ENCODE measurements at places on chromosomes 7 and 10. TPM values are rescaled to one million over a fixed set of nuclear protein-coding genes. Genes with fewer than 3 reads are reported as not detected.

PNLIPRP2 gene
- total RNA-seq: 0.74 TPM

DNA sequence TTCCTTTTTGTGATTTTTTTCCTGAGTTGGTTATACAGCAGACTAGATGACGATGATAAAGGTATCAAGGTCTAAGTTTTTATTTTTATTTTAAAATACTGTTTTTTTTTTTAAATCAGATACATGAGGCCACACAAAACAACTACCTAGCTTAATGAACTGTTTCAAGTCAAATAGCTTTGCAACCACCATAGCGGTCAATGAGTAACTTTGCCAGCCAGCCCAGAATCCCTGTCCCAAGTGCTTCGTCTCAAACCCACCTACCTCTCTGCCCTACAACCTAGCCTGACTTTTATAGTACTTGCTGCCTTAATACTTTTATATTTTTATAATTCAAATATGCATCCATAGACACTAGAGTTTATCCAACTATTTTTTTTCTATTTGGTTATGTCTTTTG, 676.5 kb downstream of the NRG3 start:
- no peaks in the 10 kb centered on the region for H3K4me1 ChIP-seq
- H3K27ac ChIP-seq: no peak overlapping the region
- H3K27me3 ChIP-seq: no peaks in the 10 kb centered on the region
- H3K36me3 ChIP-seq: no peaks in the 10 kb centered on the region

AKR1D1 gene
- total RNA-seq: 0.28 TPM

DNA sequence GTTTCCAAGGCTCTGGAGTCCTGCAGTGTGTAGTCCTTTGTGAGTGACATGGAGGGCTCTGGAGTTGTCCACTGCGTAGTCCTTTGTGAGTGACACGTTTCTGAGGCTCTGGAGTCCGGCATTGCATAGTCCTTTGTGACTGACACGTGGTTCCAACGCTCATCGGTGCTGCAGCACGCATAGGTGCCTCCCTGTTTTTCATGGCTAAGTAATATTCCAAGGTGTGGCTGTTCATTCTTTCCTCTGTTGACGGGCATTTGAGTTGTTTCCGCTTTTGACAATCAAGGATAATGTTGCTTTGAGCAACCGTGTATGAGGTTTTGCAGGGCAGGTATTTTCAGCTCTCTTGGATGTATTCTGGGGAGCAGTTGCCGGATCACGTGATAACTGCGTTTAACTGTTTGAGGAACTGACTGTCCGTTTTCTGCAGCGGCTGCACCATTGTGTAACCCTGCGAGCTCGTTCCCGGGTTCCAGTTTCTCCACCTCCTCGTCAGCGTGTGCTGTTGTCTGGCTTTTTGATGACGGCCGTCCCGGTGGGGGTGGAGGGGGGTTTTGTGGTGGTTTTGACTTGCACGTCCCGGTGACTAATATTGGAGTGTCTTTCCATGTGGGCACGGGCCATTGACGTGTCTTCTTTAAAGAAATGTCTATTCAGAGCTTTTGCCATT, 21.1 kb downstream of the FAM20C start:
- H3K36me3 ChIP-seq: no peaks in the 10 kb centered on the region
- H3K4me3 ChIP-seq: no peak overlapping the region
- no peak overlapping the region for H3K27ac ChIP-seq
- no peaks in the 10 kb centered on the region for H3K4me1 ChIP-seq
- no peak for DNase-seq
- no peaks in the 10 kb centered on the region for H3K27me3 ChIP-seq
